Hepatocyte (in vitro differentiated cells): ENCODE measurements at places on chromosomes 6 and 20. TPM values are rescaled to one million over a fixed set of nuclear protein-coding genes. Genes with fewer than 3 reads are reported as not detected.
A peak's percentile ranks its signal among the peaks of the same experiment; 100 is the strongest.

The TMEM181 gene
- polyA plus RNA-seq: 17.9 and 20.0 TPM in 2 replicates

The SNAI1 gene
- polyA plus RNA-seq: 8.4 and 9.8 TPM in 2 replicates

DNA sequence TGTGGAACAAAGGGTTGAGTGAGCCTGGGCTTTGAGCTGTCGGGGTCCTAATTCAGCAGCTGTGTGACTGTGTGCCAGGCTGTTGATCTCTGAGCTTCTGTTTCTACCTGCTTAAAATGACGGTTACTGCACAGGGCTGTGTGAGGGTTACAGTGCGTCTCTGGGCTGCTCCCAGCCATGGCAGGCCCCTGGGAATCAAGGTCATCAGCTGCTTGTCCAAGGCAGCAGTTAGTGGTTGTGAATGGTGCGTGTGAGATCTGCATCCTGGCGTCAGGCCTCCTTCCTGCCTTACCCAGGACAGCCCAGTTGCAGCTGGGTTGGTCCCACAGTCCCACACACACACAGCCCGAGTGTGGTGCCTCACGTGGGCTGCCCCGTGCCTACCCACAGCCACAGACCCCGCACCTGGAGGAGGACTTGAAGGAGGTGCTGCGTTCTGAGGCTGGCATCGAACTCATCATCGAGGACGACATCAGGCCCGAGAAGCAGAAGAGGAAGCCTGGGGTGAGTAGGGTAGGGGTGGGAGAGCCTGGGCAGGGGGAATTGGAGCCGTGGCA, 15.6 kb downstream of the GTSF1L start:
- no peak overlapping the region for H3K27ac ChIP-seq
- no peaks in the 10 kb centered on the region for H3K36me3 ChIP-seq
- no peak for DNase-seq
- no peak overlapping the region for H3K4me3 ChIP-seq
- no peaks in the 10 kb centered on the region for H3K27me3 ChIP-seq

GRCh38 chr6:116328528-116328903, 42.2 kb upstream of the DSE start:
- H3K4me1 ChIP-seq: peaks cover 7% of the 10 kb centered on the region
- no peak overlapping the region for H3K4me3 ChIP-seq
- H3K27me3 ChIP-seq: no peaks in the 10 kb centered on the region
- peak overlapping the region; percentile 52 for H3K27ac ChIP-seq

- no peak overlapping the region for H3K4me3 ChIP-seq
- H3K36me3 ChIP-seq: no peaks in the 10 kb centered on the region
Measured at GRCh38 chr6:140867336-140867735, 1265.4 kb upstream of the GJE1 start.

DNA sequence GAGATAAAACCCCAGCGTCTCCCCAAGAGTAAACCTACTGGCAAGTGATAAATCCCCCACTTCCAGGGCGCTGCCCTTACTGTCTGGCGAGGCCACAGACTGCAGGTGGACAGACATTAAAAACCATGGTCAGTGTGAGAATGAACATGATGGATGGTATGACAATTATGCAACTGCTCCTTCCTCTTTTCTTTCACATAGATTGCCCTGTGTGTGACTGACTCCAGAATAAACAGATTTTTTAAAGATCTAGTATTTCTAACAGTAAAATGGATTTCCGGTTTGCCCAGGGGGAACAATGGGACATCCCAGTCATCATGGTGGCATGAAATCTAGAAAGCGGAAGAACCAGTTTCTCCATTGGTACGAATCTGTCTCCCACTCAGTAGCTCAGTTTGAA, 153.7 kb downstream of the FOXC1 start:
- H3K4me1 ChIP-seq: peaks cover 23% of the 10 kb centered on the region
- no peak overlapping the region for H3K27ac ChIP-seq
- no peaks in the 10 kb centered on the region for H3K27me3 ChIP-seq

DNA sequence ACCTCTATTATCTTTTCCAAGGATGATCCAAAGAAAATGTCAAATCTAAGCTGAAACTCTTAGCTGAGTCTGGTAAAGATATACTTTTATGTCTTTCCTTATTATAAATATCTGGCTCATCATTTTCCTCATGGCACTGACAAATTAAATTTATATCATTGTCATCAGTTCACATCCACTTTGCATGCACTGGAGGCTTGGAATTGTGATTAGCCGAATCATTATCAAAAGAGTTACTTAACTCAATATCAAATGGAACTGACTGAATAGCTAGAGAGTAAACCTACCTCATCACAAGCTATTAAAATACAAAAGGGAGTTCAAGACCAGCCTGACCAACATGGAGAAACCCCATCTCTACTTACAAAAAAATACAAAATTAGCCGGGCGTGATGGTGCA, 713.9 kb upstream of the MARCKS start:
- H3K4me1 ChIP-seq: peaks cover 4% of the 10 kb centered on the region
- no peak for DNase-seq
- no peak overlapping the region for H3K4me3 ChIP-seq
- H3K27me3 ChIP-seq: no peaks in the 10 kb centered on the region
- no peaks in the 10 kb centered on the region for H3K36me3 ChIP-seq
- no peak overlapping the region for H3K27ac ChIP-seq

The TMEM242 gene
- polyA plus RNA-seq: 13.7 TPM in 2 replicates

The FAM217A gene
- not detected in 2 replicates for polyA plus RNA-seq

GRCh38 chr6:26581164-26581915, 15.4 kb upstream of the ABT1 start:
- H3K27me3 ChIP-seq: peaks cover 28% of the 10 kb centered on the region
- no peak overlapping the region for H3K4me3 ChIP-seq
- no peaks in the 10 kb centered on the region for H3K4me1 ChIP-seq
- H3K36me3 ChIP-seq: no peaks in the 10 kb centered on the region

- no peak for DNase-seq
- H3K36me3 ChIP-seq: no peaks in the 10 kb centered on the region
- no peaks in the 10 kb centered on the region for H3K4me1 ChIP-seq
- no peak overlapping the region for H3K27ac ChIP-seq
- peaks cover 10% of the 10 kb centered on the region for H3K27me3 ChIP-seq
Measured at GRCh38 chr6:45398075-45398813, 20.5 kb upstream of the SUPT3H start.

GRCh38 chr6:10478187-10479040, 42.7 kb upstream of the GCNT2 start:
- H3K4me1 ChIP-seq: no peaks in the 10 kb centered on the region
- no peak overlapping the region for H3K4me3 ChIP-seq
- no peaks in the 10 kb centered on the region for H3K27me3 ChIP-seq
- no peaks in the 10 kb centered on the region for H3K36me3 ChIP-seq
- peak; percentile 61 for DNase-seq

GRCh38 chr6:20377623-20378265, 23.9 kb upstream of the E2F3 start:
- H3K36me3 ChIP-seq: no peaks in the 10 kb centered on the region
- H3K27me3 ChIP-seq: no peaks in the 10 kb centered on the region
- H3K4me1 ChIP-seq: no peaks in the 10 kb centered on the region

The VSX1 gene
- polyA plus RNA-seq: not detected in 2 replicates
